ENCODE measurements at places on chromosomes 4 and X.

DNA sequence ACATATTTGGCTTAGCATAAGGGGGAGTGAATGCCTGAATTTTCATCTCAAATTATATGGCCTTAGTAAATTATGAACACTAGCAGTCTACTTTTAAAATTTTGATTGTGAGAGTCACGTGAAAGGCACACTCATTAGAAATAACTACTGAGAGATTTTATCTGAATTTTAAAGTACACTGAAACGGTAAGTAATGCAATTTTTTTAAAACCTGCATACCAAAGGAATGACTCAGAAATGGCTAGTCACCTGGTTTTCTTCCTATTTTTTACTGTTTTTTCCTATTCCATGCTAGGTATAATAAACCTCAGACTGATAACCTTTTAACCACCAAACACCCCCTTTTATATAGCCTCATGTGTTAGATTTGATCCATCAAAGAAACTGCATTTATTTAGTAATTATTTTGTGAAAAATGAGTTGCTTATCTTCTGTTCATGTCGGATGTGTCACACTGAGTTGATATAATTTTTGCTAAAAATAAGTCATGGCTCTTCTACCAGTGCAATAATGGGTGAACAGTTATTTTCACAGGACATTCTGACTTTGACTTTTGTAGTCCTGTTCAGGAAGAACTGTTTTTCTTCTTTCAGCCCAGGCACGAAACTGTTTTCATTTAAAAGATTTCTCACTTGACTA lies 40.4 kb downstream of the CPEB2 start:
- DNase-seq: no peak

DNA sequence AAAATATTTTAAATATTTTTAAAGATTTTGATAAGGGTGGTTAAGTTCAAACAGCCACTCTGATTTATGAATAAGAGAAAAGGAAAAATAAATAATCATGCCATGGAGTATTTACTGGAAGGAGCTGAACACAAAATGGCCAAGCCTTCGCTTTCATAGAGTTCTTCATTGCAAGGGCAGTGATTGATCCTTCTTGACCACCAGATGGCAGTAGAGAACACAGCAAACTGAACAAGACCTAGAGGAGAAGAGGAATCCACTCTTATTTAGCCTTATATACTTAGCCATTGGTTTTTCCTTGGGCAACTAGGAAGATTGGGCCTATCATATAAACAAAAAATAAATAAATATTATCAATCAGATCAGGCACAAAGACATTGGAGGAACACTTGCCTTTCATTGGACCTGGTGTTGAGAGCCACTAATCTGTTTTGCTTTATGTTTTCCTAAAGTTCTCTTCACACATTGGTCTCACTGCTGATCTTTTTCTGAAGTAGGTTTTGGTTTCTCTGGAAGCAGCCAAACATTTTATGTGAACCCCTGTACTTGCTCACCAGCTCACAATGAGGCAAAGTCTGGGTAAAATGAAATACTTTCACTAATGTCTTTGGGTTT lies 58.1 kb upstream of the PARM1 start:
- no peak for DNase-seq

DNA sequence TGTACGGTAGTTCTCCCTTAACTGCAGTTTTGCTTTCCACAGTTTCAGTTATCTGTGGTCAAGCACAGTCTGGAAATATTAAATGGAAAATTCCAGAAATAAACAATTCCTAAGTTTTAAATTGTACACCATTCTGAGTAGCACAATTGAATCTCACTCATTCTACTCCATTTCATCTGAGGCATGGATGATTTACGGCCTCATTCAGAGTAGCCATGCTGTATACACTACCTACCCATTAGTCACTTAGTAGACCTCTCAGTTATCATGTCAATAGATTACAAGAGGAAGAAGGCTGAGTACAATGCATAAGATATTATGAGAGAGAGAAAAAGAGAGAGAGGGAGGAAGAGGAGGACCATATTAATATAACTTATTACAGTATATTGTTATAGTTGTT lies 77.5 kb downstream of the ENOX2 start:
- no peak for DNase-seq

GRCh38 chrX:3345281-3346191 lies 916 bp downstream of the MXRA5 start:
- no peak for DNase-seq

GRCh38 chr4:23811161-23811560 lies 78.7 kb downstream of the PPARGC1A start:
- no peak for DNase-seq

DNA sequence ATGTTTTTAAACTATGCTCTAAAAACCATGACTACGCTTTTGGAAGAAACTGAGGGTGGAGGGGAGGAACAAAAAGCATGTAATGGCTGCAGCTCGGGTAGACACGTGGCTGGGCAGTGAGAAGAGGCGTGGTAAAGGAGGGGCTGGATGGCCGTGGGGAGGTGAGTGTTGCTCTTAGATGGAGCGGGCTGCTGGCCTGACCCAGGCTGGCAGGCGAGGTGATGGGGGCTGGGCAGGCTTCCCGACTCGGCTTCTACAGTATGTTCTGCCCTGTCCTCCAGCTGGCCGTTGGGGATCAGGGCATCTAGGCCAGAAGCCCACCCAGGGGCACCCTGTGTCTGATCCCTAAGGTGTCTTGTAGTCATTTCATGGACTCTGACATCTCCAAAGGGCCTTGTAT lies 60.7 kb downstream of the EFHC2 start:
- no peak for DNase-seq

Data from activated T-helper 1 cell treated with anti-CD3 and anti-CD28 coated beads, Interleukin-2, amount 50 U/mL, for 16 hours (primary cell).